ENCODE measurements at places on chromosomes 2 and 18.

DNA sequence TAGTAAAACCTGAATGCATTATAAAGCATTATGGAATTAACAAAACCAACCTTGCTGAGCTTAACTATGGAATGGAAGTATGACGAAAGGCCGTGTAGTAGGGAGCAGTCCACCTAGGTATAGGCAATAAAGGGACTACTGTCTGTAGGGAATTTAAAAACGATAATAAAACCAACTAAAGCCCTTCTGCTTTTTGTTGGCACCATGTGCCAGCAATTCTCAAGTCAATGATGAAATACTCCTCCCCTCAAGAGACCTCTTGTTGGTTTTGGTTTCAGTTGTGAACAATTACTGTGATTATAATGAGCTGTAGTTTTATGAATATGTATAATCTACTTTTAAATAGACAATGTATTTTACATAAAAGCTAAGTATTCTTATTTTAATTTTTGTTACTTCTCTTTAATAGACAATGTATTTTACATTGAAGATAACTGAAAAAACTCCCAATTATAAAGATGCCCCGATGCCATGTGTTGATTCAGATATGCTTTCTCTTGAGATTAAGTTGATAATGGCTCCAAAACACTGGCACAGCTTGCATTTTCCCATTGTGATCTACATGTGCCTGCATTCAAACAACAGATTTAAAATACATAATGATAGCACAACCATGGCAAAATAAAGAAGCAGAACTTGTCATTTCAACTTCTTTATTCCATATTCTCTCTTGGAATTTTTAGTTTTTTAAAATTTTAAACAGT, 55.5 kb upstream of the ZDBF2 start:
- DNase-seq = no peak

- DNase-seq = no peak
Observed at GRCh38 chr2:124024561-124025170, 421 bp upstream of the CNTNAP5 start.

- no peak for DNase-seq
Observed at GRCh38 chr18:11309172-11309571, 159.8 kb upstream of the PIEZO2 start.

DNA sequence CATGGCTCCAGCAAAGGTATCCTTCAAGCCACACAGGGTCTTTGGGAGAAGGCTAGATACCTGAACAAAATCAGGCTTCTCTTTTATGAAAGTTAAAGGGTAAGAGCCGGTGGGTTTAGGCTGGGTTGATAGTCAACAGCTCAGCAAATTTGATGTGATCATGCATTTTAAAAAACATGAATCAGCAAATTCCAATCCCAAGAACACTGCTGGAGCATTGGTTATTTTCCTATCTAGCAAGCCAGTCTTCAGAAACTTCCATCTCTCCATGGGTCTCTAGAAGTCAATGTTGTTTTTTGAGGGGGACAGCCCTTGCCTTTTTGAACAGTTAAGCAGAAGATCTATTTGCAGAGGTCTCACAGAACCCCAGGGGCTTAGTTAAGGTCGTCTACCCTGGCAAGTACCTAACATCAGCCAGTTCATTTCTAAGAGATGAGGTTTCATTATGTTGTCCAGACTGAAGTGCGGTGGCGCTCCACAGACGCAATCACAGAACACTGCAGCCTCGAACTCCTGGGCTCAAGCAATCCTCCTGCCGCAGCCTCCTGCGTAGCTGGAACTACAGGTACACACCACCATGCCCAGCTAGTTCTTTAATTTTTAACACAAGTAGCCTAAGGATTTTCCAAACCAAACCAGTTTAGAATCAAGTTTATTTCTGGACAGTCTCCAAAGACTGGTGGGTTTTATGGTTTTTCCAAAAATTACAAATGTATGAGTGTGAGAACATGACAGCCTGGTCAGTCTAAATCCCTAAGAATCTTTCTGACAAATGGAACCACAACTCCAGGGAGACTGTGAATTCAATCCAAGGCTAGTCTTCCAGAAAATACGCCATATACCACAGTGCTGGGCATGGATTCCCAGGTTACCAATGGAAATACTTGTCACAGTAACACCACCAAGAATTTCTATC, 4.1 kb upstream of the ZCCHC2 start:
- no peak for DNase-seq

- peak; percentile 65 for DNase-seq
Observed at GRCh38 chr2:238238766-238239542, 884 bp downstream of the HES6 start.

- DNase-seq = no peak
Observed at GRCh38 chr2:201215963-201216362, 33.0 kb downstream of the CASP10 start.

GRCh38 chr2:203648273-203648672, 58.2 kb upstream of the CD28 start:
- peak; percentile 7 for DNase-seq

DNA sequence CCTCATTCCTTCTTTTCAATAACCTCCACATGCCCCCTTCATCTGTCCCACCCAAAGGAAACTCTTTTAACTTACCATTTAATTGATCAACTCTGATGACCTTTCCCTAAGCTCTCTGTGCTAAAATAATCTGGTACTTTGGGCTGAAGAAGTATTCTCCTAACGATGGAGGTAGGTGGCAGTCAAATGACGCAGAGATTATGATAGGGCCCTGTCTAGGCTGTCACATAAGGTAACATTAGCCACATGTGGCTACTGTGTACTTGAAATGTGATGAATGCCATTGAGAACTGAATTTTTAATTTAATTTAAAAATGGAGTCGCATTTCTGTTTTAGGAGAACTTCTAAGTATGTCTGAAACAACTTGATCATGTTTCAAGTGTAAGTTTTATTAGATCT, 140.5 kb upstream of the TNP1 start:
- DNase-seq = no peak

DNA sequence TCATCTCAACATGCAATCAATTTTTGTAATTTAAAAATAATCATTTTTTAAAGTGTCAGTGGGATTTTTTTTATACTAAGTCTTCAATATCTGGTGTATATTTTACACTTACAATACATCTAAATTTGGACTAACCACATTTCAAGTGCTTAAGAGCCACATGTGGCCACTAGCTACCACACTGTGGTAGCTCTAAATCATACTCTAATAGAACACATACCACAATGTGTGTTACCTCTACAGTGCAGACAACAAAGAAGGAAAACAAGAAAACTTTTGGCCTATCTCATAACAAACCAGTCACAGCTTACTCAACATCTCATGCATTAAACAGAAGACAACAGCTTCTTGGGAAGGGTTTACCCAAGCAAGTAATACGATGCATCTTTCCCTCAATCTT, 24.5 kb downstream of the PIAS2 start:
- no peak for DNase-seq

DNA sequence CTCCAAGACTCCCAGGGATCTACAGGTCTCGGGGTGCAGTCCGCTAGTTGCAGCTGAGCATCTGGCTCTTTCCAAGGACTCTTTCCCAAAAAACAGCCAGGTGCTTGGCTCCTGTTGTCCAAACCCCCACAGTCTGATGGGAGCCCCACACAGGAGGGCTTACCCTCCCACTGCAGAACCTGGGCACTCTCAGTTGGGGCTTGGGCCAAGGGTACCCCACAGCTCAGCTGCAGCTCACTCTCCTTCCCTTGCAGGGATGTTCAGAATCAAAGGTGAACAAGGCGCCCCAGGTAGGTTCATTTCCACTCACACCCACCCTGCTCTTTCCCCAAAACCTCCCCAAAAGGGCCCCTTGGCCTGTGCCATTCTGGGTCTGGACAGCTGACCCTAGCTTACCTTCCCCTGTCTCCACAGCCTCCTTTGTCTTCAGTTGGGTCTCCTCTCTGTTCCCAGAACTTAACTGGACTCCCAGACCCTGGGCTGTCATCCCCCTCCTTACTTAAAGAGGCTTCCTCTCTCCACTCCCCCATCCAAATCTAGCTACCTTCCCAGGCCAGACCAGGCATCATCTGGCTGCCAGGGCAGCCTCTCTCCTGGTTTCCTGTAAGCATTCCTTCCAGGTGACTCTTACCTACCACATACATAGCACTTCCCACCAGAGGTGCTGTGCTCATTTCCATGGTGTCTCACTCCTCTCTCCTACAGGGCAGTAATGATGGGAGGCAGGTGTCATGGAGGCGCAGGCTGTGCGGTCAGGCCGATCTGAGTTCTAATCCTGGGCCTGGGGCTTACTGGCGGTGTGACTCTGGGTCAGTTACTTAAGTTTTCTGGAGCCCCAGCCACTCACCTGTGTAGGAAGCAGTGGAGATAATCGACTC, 29.5 kb downstream of the MARCO start:
- DNase-seq = no peak

- DNase-seq = no peak
Observed at GRCh38 chr2:38981003-38981669, 91.5 kb downstream of the ARHGEF33 start.

GRCh38 chr2:41726364-41726763, 321.5 kb upstream of the PKDCC start:
- DNase-seq = no peak

- no peak for DNase-seq
Observed at GRCh38 chr2:238594796-238595749, 168.3 kb downstream of the ASB1 start.

GRCh38 chr2:20609349-20609994, 41.4 kb downstream of the HS1BP3 start:
- DNase-seq = no peak

DNA sequence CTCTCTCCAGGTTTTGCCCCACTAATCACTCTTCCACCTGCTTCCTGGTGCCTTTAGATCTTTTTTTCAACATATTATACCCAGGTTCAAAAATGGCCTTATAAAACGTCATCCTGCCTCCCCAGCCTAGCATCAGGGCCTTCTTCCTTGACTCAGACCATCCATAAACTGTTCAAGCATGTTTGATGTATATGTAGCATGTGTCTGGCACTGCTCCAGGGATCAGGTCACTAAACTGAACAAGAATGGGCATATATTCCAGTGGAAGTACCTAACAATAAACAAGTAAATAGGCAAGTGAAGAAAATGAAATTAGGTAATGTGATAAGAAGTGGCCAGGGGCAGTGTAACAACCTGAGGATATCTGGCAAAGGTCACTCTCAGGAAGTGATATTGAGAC, 141.2 kb downstream of the TRIB2 start:
- DNase-seq = no peak

DNA sequence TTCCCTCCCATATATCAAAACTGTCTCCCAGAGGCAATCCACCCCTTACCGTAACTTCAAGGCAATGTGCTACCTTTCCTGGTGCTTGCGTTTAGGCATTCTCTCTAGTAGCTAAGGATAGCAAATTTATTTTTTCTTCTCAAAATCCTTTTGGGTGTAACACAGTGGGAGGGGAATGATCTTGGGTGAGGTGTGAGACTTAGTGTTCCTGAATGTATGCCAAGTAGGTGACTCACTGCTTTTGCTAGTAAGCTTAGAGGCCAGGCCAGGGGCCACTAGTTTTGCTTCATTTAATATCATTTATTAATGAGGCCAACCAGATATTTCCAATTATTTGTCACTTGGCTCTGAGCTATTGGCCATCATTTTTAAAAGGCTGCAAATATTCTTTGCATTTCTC, 135.5 kb downstream of the NAPG start:
- DNase-seq = no peak

DNA sequence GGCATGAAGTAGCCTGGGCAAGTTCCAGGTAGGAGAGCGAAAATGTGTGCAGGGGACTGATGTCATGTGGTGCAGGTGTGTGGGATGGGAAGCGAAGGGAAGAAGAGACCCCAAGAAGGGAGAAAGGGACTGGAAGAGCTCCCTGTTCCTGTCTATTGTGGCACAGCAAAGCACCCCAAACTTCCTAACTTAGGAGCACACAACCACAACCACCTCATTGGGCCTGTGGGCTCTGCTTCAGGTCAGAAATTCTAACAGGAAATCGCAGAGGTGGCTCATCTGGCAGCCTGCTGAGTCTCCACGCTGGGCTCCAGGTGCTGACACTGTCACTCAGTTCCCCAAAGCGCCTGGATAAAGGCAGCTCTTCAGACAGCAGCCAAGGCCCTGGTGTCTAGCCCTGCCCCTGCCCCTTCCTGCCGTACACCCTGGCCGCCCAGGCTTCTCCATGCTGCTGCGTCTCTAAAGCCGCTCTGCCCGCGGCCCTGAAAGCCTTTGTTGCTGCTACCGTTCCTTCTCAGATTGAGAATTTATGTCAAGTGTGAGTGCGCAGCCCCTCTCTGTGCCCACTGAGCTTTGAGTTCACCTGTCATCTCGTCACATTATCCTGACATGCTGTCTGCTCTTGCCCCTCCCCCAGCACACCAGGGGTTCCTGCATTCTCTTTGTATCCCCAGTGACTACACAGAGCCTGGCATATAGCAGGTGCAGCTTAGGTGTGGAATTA, 140.2 kb upstream of the BCL2L11 start:
- peak; percentile 49 for DNase-seq

- DNase-seq = no peak
Observed at GRCh38 chr2:240992572-240993291, 5.7 kb upstream of the SNED1 start.

DNA sequence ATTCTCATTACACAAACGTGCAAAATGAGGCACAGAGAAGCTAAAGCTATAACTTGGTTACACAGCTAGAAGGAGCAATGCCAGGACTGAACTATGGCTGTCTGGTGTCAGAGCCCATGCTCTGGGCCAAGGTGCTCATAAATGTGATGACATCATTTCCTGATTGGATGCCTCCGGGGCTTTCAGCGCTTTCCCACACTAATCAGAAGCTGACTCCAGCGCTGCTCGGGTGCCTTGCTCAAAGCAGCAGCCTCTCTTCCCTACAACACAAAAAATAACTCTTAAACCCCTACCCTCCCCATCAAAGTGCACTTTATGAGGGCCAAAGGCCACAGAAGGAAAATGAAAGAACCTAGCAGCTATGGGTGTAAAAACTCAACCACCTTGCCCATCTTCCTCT, 90.7 kb downstream of the STK39 start:
- no peak for DNase-seq

DNA sequence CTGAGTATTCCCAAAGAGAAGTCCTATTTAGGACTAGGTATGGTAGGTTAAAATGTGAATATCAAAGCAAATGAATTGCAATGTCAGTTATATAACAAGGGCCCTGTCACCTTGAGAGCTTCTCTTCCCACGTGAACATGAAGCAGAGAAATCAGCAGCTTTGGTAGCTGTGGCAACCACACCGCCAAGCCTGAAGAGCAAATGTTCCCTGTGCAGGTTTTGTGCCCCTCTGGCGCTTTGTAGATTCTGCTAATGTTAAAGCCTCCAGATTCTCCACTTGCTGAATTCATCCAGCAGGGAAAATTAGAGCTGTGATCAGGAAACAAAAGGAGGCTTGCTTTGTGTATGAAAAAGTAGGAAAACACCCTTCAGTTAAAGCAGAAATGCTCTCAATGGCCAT, 322.6 kb downstream of the RBM43 start:
- DNase-seq = peak; percentile 3

GRCh38 chr2:190618030-190618429, 30.9 kb upstream of the NAB1 start:
- no peak for DNase-seq

- no peak for DNase-seq
Observed at GRCh38 chr18:55339990-55340389, 248.0 kb downstream of the TCF4 start.

All from NCI-H774 (cell line).